ENCODE measurements at places on chromosomes 6 and 20.

DNA sequence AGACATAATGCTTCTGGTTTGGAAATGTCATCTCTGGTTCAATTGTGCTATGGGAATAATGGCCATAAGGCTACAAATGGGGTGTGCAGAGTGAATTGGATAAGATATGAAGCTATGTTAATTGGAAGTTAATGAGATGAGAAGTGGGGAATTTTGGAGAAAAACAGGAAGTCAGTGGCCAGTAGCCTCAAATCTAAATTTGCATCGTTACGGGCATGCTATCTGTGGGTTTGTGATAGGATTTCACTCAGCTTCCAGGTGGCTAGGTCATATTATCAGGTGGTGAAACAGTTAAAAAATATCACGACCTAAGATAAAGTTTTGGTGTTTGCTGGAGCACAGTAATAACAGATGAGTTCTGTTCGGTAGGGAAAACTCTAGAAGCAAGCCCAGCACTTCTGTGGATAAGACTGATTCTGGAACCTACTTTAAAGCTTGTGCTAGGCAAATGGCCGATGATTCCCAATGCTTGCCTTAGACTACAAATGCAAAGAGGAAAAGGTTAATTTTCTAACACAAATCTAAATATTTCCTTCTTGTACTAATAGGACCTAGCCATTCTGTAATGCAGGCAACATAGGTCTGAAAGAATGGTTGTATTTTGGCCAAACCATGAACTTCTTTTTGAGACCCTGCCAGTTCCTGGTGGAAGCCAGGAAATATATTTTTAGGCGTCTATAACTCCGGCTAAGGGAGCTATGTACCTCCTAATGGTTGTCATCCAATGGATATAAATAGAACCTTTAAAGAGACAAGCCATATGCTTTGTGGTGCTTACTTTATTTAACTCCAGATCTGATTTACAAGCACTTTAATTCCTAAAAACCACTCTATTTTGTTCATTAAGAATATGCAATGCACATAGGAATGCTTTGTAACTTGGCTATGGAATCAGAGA is 111.0 kb downstream of the PLCB1 start:
- peak; percentile 26 for DNase-seq

GRCh38 chr20:63704749-63705117 is 3.0 kb downstream of the ARFRP1 start:
- no peak for DNase-seq

GRCh38 chr6:160882791-160883279 is 108.7 kb upstream of the MAP3K4 start:
- no peak for DNase-seq

DNA sequence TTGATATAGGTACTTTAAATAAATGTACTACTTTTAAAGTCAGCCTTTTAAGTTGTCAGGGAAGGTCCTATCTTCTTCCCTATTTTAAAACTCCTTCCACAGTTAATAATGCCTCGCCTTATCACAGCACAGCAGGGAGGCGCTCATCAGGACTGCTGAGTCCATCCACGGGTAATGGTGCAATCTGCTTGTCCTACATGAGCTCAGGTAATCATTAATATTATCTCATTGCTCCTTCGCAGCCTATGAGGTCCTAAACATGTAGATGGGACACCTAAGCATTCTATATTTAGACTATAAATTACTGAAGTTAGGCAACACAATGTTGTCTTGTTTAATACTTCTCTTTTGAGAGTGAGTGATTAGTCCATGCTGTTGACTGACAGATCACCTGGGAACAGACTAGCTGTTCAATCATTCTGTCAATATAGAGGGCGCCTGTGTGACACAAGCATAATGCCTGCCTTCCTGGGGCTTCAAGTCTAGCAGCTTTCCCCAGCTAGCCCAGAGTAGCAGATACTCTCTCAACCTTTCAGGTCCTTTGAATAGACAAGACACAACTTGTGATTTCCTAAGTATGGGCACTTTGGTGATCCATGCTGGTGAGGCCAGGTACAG is 91.0 kb downstream of the FYN start:
- no peak for DNase-seq

DNA sequence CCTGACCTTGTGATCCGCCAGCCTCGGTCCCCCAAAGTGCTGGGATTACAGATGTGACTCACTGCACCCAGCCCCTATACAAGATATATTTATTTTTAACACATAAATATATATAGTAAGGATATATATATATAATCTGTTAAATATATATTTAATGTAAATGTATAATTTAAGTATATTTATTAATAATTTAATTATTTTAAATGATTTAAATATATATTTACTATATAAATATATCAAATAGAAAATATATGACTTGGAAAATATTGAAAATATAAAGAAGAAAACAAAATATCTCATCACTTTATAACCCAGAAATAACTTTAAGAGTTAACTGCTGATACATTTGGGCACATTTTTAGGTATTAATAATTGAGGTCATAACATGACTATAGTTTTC is 324.7 kb downstream of the SYNE1 start:
- no peak for DNase-seq

- no peak for DNase-seq
Measured at GRCh38 chr20:32580219-32580969, 4.7 kb downstream of the NOL4L start.

GRCh38 chr6:26224940-26225847 is 138.0 kb downstream of the HFE start:
- DNase-seq = no peak

- DNase-seq = no peak
Measured at GRCh38 chr6:47112317-47112716, 70.2 kb upstream of the ADGRF1 start.

Data from urinary bladder (tissue), 4 donors.